ENCODE measurements at places on chromosomes 5 and 9.

GRCh38 chr9:126705767-126706697 lies 92.3 kb downstream of the LMX1B start:
- peak; percentile 29 for DNase-seq

GRCh38 chr9:92974161-92974661 lies 26.9 kb downstream of the FGD3 start:
- no peak for DNase-seq

- no peak for DNase-seq
These were observed 344.1 kb downstream of the OSTF1 start for GRCh38 chr9:75432386-75432785.

- DNase-seq, result no peak
These were observed 34.0 kb downstream of the ZNF474 start for GRCh38 chr5:122163121-122164069.

- no peak for DNase-seq
These were observed 48.7 kb downstream of the DNAJC21 start for GRCh38 chr5:34977934-34978613.

DNA sequence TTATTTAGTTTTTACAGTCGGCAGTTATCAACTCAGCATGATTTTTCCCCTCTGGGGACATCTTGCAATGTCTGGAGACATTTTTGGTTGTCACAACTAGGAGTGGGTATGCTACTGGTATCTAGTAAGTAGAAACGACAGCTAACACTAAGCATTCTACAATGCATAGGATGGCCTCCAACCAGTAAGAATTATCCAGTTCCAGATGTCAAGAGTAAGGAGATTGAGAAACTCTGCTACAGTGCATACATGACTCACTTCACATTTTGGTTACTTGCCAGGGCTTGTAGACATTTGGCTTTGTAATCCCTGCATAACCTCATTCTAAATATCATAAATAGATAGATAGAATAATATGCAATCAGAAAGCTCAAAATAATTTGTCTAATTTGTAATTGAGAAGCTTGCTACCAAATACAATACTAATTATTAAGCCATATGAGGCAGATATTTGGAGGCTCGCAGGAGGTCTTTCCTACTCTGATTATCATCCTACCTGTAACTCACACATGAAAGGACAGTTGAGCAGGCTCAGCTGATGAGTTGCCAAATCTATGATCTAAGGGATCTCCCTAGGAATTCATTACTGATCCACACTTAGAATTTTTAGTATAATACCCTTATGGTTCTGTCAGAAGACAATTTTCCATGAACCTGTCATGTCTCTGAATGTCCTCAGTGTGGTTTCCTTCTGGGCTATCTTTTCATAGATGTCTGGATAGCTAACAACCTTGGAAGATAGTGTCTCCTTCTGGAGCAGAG lies 346.9 kb upstream of the TLE4 start:
- DNase-seq, result no peak

GRCh38 chr5:43305948-43306565 lies 7.2 kb downstream of the HMGCS1 start:
- DNase-seq, result no peak

DNA sequence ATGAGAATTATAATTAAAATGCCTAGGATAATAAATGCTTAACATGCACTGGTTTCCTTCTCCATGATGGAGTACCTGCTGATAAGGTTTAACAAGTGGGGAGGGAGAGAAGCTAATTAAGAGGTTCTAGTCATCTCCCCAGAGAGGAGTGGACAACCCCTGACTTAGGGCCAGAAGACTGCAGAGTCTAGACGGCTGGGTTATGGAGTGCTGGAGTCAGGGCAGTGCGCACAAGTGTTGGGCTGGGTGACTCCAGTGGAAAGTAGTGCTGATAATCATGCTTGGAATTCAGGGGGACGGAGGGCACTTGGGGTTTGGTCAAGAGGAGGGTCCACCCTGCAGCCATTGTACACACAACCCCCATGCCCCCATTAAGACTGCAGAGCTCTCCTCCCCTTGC lies 32.8 kb upstream of the TGFBI start:
- DNase-seq, result no peak

DNA sequence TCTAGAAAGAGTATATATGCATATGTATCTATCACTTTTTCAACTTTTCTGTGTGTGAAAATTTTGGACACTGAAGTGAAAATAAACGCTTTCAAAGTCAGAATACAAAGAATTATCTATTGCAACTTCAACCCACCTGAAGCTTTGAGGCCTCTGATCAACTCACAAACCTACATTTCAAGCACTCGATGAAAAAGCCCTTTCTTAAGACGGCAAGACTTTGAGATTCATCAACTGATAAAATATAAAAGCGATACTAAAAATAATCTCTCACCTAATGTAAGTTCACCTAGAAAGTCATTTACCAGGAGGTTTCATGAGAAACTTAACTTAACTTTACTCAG lies 1.2 kb downstream of the GOLPH3 start:
- DNase-seq, result no peak

- DNase-seq, result no peak
These were observed 267.3 kb downstream of the NR2F1-AS1 start for GRCh38 chr5:93313672-93314071.

- DNase-seq, result no peak
These were observed 619.4 kb upstream of the KLF4 start for GRCh38 chr9:108108852-108109448.

DNA sequence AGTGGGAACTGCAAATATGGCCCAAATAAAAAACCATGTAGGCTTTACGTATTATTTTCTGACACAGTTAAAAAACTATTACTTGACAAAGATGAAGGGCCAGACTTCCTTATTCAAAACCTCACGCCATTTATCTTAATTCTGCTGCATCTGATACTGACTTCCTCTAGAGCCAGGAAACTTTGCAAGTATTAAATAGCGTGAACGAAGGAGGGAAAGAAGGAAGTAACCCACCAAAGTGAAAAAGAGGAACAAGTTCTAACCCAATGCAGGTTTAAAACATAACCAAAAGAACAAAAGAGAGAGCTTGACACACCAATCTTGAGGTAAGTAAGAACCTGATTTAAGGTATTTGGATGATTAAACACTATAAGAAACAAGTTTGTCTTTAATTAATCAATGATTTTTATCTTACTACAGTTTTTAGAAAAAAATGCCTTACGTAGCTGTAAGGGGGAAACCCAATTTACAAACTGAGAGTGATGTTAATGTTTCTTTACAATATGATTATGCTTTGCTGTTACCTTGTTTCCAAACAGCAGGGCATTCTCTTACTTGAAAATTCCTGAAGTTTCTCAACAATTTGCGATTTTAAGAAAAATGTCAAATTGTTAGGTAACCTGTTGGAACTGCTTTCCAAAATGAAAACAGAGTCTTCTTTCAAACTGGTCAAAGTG lies at the start of gene GAPT:
TSS of gene GAPT (plus strand) at position 220 of the 677 bp plus-strand sequence. CDS start 3,102 bp downstream, outside the sequence.
- DNase-seq, result no peak

DNA sequence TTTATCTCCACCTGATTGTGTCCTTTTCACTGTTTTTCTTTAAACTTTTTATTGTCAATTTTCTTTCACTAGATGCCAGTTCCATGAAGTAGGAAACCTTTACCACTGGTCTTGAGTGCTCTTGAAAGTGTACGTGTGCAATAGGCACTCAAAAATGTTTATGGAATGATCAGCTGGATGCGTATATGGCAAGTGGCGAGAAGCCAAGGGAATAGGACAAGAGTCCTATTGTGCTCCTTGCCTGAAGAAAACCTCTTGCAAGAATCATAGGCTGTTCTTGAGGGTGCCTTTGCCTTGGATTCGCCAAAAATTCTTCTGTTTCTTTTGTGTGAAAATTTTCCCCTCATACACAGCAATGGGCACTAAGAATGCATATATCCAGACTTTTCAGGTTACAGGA lies 97.7 kb downstream of the GHR start:
- no peak for DNase-seq

- DNase-seq, result no peak
These were observed 10.6 kb upstream of the POMT1 start for GRCh38 chr9:131492070-131492469.

DNA sequence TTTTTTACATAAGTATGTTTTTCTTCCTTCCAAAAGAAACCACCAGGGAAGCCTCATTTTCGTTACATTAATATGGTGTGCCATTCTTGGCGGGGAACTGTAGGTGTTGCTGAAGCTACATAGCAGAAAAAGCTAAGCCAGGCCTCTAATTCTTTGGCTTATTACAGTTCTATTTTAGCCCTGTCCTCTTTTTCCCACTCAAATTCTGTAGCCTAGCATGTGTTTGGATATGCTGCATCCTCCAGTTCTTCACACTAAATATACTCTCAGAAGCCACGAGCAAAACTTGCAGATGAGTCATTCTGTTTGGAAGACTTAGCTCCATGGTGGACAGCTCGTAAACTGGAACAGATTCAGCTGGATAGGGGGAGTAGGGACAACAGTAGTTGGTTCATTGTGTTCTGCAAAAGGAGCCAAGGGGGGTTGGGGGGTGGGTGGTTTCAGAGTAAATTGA lies 369.4 kb downstream of the TMEM161B start:
- no peak for DNase-seq

DNA sequence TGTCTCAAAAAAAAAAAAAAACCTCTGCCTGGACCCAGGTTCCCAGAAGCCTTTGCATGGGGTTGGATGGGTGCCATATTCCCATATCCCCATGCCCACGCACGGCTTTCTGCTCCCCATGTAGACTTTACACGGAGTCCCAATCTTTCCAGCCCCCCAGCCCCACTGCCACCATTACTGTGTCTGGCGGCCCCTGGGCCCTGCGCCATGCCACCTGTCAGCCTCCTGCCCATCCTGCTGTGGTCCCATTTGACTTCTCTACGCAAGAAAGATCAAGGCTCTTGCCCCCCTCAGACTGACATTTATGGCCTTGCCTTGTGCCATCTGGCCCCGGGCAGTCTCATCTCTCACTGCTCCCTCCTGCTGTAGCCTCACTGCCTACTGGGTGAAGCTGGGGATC lies 6.5 kb upstream of the AK1 start:
- DNase-seq, result no peak

DNA sequence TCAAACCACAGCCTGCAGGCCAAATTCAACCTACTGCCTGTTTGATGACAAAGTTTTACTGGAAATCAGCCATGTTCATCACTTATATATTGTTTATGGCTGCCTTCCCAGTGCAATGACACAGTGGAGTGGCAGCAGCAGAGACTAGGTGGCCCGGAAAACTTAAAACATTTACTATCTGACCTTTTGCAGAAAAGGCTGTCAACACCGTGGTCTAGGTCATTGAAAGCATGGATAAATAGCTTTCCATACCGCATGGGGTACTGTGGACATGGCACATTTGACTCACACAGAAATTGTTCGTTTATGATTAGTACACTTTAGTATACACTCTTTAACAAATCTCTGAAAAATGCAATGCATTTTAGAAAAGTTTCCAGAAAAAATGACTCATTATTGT lies 298.3 kb upstream of the EFNA5 start:
- DNase-seq, result no peak

DNA sequence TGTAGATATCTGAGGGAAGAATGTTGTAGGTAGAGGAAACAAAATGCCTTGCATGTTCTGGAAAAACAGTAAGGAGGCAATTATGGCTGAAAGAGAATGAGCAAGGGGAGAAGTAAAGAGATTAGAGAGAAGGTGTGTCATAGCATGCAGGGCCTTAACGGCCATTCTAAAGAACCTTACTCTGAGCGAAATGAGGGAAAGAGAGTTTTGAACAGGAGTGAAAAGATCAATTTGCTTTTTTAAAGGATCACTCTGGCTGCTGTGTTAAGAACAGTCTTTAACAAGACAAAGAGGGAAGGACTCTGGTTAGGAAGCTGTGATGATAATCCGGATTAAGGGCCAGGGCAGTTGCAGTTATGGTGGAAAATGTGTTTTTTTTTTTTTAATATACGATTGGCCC lies 22.6 kb downstream of the PTBP3 start:
- no peak for DNase-seq

GRCh38 chr9:106622164-106622487 lies 240.8 kb upstream of the ZNF462 start:
- no peak for DNase-seq

- DNase-seq, result no peak
These were observed 25.5 kb downstream of the MEGF9 start for GRCh38 chr9:120688758-120689157.

DNA sequence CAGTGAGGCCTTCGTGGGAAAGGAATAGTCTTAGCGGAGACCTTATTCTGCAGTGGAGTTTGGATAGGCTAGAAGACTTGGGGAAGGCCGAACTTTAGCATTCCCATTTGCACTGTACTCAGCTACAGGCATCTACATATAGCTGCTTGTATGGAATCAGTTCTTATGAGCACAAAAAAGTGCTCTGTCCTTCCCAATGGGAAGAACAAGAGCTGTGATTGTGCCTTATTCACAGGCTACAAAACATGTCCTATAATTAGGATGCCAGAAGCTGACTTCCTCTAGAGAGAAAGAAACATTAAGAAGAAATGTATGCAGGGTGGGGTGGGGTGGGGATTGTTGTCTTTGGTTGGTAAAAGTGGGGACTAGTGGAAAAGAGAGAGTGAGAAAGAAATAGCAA lies 154.7 kb downstream of the ATP10B start:
- DNase-seq, result no peak

DNA sequence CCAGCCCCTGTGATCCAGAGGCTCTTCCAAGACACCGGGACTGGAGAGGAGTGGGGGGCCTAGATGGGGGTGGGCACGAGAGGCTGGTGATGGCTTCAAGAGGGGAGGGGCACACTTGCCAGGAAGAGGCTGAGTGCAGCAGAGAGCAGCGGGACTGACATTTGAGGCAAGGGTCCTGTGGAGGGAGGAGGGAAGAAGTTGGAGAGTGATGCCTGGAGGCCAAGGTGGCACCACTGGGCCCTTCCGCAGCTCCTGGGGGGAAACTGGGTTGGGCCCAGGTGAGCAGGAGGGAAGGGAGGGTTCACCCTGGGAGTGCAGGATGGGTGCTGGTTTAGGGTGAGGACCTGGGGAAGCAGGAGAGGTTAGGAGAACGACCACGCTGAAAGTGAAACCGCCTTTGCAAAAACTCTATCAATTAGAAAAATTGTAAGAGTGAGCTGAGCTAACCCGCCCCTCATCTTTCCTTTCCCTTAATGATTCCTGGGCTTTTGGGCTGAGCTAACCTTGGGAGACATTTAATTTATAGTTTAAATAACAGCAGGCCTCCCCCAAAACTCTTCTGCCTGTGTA lies 26.2 kb downstream of the ABO start:
- peak; percentile 14 for DNase-seq

DNA sequence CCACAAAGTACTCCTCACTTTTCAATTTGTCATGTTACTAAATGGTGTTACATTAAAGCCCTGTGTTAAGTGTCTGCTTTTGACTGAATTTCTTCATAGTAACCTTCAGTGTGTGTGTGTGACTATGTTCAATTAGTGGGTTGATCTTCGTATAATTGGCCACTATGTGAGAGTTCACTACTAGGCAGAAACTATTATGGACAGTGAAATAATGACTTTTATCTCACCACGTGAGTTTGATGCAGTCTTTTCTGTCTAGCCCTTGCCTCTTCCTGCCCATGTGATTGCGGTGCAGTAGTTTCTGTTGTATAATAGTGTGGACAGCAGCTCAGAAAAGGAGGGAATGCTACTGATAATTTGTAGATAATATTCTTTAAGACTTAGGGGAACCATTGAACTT lies 1.8 kb upstream of the MAML1 start:
- DNase-seq, result no peak

GRCh38 chr9:125829743-125830142 lies 82.6 kb downstream of the PBX3 start:
- peak; percentile 33 for DNase-seq

DNA sequence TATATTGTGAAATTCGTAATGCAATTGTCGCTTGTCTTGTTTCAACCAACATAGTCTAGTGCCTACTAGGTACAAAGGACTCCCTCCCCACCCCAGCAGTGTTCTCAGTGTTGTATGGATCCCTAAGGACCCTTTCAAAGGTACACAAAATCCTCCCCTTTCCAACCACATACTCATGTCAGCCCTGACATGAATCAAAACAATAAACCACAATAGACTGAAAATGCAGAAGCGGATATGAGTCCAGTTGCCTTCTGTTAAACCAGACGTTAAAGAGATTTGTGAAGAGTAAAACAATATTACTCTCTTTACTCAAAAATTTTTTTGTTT lies 82.4 kb upstream of the IFNK start:
- DNase-seq, result no peak

Measured in ovary (tissue), 10 donors.